ENCODE measurements at places on chromosomes 3 and 15.
A peak's percentile ranks its signal among the peaks of the same experiment; 100 is the strongest.

GRCh38 chr3:65939801-65940246 is 98.9 kb downstream of the MAGI1 start:
- no peak for DNase-seq

GRCh38 chr3:44899683-44900367 is 25.4 kb downstream of the TGM4 start:
- no peak for DNase-seq

DNA sequence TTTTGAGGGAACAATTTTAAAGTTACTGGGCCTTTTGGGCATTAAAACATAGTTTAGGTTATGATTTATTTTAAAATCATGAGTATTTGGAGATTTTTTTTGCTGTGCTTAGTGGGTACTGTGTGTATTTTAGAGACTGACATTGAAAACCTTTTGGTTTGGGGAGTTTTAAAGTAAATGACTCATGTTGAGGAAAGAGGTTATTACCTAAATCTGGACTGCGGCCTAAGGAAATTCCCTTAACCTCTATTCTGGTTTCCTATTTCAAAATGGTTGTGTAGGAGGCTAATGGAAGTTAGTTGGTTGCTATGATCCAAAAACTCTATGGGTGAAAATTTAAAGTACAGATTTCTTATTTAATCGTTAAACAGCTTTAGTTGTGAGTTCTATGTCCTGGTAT is 57.3 kb upstream of the DPH6 start:
- no peak for DNase-seq

DNA sequence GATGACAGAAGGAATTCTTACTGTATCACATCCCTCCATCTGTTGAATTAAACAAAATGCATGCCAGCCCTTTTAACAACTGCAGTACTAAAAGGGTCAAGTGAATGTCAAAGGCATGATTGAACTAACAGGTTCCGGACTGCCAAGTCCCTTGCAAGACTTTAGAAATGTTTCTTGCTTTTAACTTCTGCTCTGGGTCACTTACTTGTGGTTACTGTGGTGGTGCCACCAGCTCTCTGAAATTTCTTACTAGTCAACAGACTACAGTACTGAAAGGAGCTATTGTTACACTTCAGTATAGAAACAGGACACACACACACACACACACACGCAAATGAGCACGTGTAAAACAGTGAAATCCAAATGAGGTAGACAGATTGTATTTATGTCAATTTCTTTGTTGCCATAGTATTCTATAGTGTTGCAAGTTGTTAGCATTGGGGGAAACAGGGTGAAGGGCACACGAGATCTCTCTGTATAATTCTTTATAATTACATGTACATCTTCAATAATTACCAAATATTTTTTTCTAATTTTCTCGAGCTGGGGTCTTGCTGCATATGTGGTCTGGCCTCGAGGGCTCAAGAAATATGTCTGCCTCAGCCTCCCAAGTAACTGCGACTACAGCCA is 79.9 kb upstream of the SLC25A26 start:
- DNase-seq = no peak

- no peak for DNase-seq
Measured at GRCh38 chr15:99307735-99308134, 56.5 kb downstream of the LRRC28 start.

DNA sequence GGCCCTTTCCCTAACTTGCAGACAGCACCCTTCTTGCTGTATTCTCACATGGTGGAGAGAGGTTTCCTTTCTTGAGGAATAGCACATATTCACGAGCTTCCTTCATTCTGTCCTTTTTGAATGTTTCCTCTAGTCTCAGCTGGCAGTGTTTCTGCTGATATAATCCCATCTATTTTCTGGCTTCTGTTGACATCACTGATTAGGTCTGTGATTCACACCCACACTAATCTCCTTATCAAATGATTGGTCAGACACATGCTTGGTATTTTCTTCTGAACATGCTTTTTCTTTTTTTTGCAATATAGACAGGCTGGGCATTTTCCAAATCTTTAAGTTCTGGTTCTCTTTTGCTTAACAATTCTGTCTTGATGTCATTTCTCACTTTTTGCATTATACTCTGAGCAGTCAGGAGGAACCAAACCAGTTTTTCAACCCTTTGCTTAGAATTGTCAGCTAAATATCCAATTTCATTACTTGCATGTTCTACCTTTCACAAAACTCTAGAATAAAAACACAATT is 65.4 kb downstream of the OXSM start:
- no peak for DNase-seq

DNA sequence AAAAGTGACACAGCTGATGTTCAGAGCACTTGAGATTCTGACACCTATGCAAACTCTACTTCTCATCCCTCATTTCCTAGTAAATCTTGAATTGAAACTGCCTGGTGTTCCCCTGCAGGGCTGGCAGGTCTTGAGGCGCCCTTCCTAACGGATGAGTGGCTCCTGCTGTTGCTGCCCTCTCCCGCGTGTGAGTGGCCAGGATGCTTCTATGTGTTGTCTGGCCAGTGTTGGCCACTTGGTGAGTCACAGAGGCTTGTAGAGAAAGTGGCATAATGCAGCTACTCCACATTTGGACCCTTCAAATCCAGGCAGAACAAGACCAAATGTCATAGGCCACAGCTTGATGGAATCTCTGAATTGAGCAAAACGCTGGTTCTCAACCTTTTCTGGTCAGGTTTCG is 63.6 kb downstream of the MOBP start:
- DNase-seq = peak; percentile 3

DNA sequence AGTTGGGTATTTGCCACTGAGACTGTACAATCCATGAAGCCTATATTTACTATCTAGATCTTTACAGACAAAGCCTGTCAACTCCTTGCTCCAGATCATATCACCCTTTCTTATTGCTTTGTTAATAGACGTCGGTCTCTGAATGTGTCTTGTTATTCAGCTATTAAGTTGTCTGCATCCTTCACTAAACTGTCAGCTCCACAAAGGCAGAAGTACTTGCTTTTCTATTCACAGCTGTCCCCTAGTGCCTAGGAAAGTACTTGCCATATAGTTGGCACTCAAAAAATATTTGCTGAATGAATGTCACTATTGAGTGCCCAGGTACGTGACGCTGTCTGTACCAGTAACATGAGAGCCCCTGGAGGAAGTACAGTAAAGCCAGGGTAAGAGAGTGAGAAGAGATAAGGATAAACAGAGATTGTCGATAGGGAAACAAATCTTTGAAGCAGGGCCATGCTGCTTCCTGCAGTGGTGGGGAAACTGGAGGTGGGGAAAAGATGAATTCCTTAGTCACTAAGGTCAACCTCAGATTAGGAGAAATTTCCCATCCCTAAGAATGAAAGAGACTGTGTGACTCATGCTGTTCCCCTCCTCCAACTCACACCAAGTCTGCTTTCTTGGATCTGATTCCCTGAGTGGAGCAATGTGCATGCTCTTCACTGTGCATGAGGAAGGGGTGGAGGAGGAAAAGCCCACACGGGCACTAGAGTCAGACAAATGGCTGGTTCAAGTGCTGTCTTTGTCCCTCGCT is 36.3 kb downstream of the PRICKLE2 start:
- peak; percentile 18 for DNase-seq
